MCF 10A (cell line): ENCODE measurements at places on chromosomes 4 and X.
A peak's percentile ranks its signal among the peaks of the same experiment; 100 is the strongest.

DNA sequence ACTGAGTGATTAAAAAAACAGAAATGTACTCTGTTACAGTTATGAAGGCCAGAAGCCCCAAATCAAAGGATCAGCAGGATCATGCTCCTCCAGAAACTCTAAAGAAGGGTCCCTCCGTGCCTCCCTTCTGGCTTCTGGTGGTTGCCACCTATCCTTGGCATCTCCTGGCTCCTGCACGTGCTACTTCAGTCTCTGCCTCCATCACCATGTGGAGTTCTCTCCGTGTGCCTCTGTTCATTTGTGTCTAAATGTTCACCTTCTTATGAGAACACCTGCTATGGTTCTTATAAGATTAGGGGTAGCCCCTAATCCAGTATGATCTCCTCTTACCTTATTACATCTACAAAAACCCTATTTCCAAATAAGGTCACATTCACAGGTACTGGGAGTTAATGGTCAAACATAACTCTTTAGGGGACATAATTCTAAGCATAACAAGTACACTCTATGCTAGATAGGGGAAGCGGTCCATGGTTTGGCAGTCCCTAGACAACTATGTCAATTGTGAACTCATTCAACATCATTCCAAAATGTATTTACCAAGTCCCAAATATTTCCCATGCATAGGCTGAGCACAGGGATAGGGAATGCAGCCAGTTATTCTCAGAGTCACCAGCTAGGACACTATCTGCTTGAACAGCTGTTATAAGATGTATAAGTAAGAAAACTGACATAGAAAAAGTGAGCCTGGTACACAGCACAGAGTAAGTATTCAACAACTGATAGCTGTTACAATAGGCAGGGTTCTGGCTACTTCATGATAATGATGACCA, 295.5 kb upstream of the BOD1L1 start:
- no peaks in the 10 kb centered on the region for H3K36me3 ChIP-seq
- H3K4me3 ChIP-seq = no peak overlapping the region
- H3K4me1 ChIP-seq = peaks cover 38% of the 10 kb centered on the region
- no peaks in the 10 kb centered on the region for H3K27me3 ChIP-seq
- H3K27ac ChIP-seq = no peak overlapping the region

GRCh38 chr4:8182858-8183725, 16.0 kb upstream of the SH3TC1 start:
- no peaks in the 10 kb centered on the region for H3K36me3 ChIP-seq
- H3K4me3 ChIP-seq = peak overlapping the region; percentile 13
- H3K4me1 ChIP-seq = peaks cover 27% of the 10 kb centered on the region
- H3K27ac ChIP-seq = peak overlapping the region; percentile 90

GRCh38 chrX:119226446-119226845, 9.6 kb upstream of the PGRMC1 start:
- H3K4me3 ChIP-seq = no peak overlapping the region
- H3K4me1 ChIP-seq = peaks cover 10% of the 10 kb centered on the region
- DNase-seq = no peak
- H3K27ac ChIP-seq = no peak overlapping the region
- no peaks in the 10 kb centered on the region for H3K36me3 ChIP-seq

DNA sequence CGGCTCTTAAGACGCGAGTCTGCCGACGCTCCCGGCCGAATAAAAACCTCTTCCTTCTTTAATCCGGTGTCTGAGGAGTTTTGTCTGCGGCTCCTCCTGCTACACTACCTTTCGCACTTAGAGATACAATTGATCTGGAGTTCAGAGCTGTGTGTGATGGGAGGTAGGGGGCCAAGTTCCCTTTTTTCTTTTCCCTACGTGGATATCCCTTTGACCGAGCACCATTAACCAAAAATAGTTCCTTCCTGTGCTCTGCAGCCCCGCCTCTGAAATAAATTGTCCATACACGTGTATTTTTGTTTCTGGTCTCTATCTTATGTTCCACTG, 555 bp upstream of the PGM2 start:
- DNase-seq = no peak
- peaks cover 9% of the 10 kb centered on the region for H3K36me3 ChIP-seq
- peak overlapping the region; percentile 88 for H3K4me3 ChIP-seq

DNA sequence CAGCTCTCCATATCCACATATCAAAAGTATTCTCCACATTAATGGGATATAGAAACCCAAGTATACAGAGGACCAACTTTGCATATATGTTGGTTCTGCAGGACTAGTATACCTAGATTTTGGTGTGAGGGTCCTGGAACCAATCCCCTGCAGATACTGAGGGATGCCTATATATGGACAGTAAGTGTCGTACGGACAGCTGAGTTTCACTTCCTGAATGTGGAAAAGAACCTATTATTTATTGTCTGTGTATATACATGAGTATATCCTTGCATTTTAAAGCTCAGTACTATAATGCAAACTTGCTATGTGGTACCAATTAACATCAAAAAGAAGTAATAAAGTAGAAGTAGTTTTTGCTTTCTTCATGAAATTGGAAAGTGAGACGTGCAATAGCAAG, 101.9 kb downstream of the FBXW7 start:
- H3K27me3 ChIP-seq = no peaks in the 10 kb centered on the region
- no peaks in the 10 kb centered on the region for H3K36me3 ChIP-seq
- H3K4me3 ChIP-seq = no peak overlapping the region
- H3K27ac ChIP-seq = no peak overlapping the region

GRCh38 chr4:6104541-6105130, 86.4 kb upstream of the C4orf50 start:
- H3K4me1 ChIP-seq = no peaks in the 10 kb centered on the region
- no peak overlapping the region for H3K4me3 ChIP-seq
- no peak overlapping the region for H3K27ac ChIP-seq
- H3K36me3 ChIP-seq = no peaks in the 10 kb centered on the region
- DNase-seq = no peak

- peaks cover 5% of the 10 kb centered on the region for H3K4me1 ChIP-seq
- H3K27me3 ChIP-seq = no peaks in the 10 kb centered on the region
- H3K4me3 ChIP-seq = no peak overlapping the region
- H3K36me3 ChIP-seq = no peaks in the 10 kb centered on the region
- no peak overlapping the region for H3K27ac ChIP-seq
Observed at GRCh38 chr4:96776920-96777527, 937.1 kb downstream of the PDHA2 start.

GRCh38 chrX:19785647-19786046, 101.8 kb downstream of the SH3KBP1 start:
- H3K27ac ChIP-seq = no peak overlapping the region
- H3K27me3 ChIP-seq = peaks cover 64% of the 10 kb centered on the region
- DNase-seq = no peak
- H3K36me3 ChIP-seq = no peaks in the 10 kb centered on the region
- no peaks in the 10 kb centered on the region for H3K4me1 ChIP-seq

DNA sequence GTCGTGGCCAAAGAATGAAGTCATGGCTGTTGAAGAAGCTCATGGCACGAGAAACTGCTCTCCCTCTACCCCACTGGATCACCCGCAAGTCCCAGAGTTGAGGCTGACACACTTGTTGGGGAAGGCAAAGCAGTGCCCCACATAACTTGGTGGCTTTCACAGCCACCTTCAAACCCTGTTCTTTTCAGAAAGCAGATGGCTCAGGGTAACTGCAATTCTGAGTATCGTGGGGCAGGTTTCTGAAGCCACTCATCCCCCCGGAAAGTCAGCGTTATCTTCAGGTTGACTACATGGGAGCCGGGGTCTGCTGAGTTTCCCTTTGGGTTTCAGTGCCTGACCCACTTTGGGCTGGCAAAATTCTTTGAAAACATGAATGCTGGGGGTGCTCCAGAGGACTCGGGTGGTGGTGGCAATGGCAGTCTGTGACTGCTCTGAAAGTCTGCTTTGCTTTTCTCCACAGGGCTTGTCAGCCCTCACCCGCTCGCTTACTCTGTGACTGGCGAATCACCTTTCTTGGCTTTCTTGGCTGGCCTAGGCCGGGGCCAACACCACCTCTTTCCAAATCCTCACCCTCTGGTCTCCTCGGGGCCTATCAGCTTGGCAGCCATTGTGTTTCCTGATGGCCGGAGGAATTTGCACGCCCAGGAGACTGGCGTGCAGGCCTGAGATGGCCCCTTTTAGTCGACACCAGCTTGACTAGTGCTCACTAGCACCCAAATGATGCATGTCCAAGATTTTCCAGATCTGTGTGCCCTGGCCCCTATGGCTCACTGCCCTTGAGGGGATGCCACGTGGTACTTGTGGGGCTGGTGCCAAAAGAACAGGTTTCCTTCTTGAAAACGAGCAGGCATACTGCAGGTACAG, 7.3 kb downstream of the PPP1R3F start:
- no peaks in the 10 kb centered on the region for H3K27me3 ChIP-seq
- H3K36me3 ChIP-seq = no peaks in the 10 kb centered on the region
- peak overlapping the region; percentile 73 for H3K27ac ChIP-seq
- no peaks in the 10 kb centered on the region for H3K4me1 ChIP-seq
- DNase-seq = no peak

- no peak overlapping the region for H3K4me3 ChIP-seq
- peaks cover 5% of the 10 kb centered on the region for H3K36me3 ChIP-seq
- H3K4me1 ChIP-seq = no peaks in the 10 kb centered on the region
- H3K27me3 ChIP-seq = no peaks in the 10 kb centered on the region
Observed at GRCh38 chr4:43380093-43380492, 487.6 kb downstream of the GRXCR1 start.

DNA sequence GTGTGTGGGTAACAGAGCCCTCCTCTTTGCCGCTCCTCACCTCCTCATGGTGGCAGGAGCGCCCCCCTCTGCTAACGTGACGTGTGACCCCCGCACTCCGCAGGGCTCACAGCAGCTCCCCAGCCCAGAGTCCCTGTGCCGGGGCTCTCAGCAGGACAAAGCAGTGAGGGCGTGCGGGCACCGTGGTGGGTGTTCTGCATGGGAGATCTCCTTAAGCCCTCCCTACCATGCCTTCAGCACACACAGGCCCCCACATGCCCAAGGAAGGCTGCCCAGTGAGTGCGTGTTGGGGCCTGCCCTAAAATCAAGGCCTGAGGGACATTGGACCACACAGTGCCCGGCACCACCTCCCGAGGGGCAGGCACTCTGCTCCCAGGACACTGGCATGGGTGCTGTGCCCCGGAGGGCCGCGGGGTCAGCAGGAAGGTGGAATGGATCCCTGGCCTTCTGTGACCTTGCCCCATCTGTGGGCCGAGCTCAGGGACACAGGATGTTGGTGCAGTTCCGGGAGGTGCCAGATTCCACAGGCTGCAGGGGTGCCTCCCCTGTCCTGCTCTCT, 10.1 kb downstream of the PSAPL1 start:
- DNase-seq = peak; percentile 14
- no peaks in the 10 kb centered on the region for H3K27me3 ChIP-seq
- no peak overlapping the region for H3K27ac ChIP-seq
- no peak overlapping the region for H3K4me3 ChIP-seq

GRCh38 chr4:90080116-90080515, 47.1 kb upstream of the CCSER1 start:
- no peaks in the 10 kb centered on the region for H3K36me3 ChIP-seq
- H3K4me3 ChIP-seq = no peak overlapping the region
- no peak overlapping the region for H3K27ac ChIP-seq
- no peak for DNase-seq

DNA sequence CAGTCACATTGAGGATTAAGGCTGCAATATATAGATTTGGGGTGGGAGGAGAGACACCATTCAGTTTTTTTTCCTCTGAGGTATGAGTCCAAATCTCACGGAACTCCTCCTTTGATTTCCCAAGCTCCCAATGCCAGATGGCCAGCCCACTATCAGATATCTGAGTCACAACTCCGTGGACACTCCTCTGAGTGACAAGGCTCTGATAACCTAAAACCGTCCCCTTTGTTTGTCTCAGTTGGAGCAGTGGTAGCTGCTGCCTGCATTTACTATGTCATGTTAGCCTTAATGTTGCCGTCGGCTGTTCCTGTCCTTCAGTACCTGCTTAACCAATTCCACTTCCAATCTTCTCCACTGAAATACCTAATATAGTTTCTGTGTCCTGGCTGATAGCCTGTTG, 107.3 kb downstream of the DTHD1 start:
- H3K4me3 ChIP-seq = no peak overlapping the region
- H3K27ac ChIP-seq = no peak overlapping the region
- peaks cover 29% of the 10 kb centered on the region for H3K4me1 ChIP-seq
- H3K27me3 ChIP-seq = no peaks in the 10 kb centered on the region
- no peaks in the 10 kb centered on the region for H3K36me3 ChIP-seq
- DNase-seq = no peak

GRCh38 chr4:169272265-169272886, 1.6 kb upstream of the SH3RF1 start:
- peaks cover 15% of the 10 kb centered on the region for H3K4me1 ChIP-seq
- DNase-seq = no peak
- peak overlapping the region; percentile 59 for H3K4me3 ChIP-seq

GRCh38 chrX:153029875-153030274, 26.4 kb upstream of the PNMA3 start:
- no peaks in the 10 kb centered on the region for H3K36me3 ChIP-seq
- no peaks in the 10 kb centered on the region for H3K27me3 ChIP-seq
- no peak overlapping the region for H3K27ac ChIP-seq

DNA sequence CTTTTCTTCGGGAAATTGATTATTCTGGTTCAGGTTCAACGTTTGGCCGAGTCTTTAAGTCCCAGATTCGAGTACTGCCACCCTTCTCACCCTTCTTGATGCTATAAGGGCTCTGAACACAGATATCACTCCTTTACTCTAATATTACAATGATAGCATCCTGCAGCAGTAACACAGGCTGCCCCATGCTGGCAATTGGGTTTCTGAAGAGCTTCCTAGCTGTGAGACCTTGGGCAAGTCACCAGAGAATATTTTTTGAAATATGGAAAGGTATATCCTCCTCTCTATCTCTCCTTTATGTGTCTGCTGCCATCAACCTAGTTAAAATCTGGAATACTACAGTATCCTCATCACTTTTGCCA, 297 bp upstream of the MTMR8 start:
- no peaks in the 10 kb centered on the region for H3K4me1 ChIP-seq
- H3K36me3 ChIP-seq = no peaks in the 10 kb centered on the region
- no peak overlapping the region for H3K27ac ChIP-seq
- H3K27me3 ChIP-seq = no peaks in the 10 kb centered on the region
- no peak for DNase-seq
- no peak overlapping the region for H3K4me3 ChIP-seq

GRCh38 chrX:36534900-36535299, 473.3 kb upstream of the FAM47C start:
- H3K4me3 ChIP-seq = no peak overlapping the region
- DNase-seq = no peak
- H3K36me3 ChIP-seq = no peaks in the 10 kb centered on the region
- no peaks in the 10 kb centered on the region for H3K27me3 ChIP-seq
- peaks cover 7% of the 10 kb centered on the region for H3K4me1 ChIP-seq
- no peak overlapping the region for H3K27ac ChIP-seq

GRCh38 chrX:40394302-40394701, 186.5 kb upstream of the ATP6AP2 start:
- H3K4me3 ChIP-seq = no peak overlapping the region
- peaks cover 40% of the 10 kb centered on the region for H3K27me3 ChIP-seq
- H3K36me3 ChIP-seq = no peaks in the 10 kb centered on the region
- H3K4me1 ChIP-seq = no peaks in the 10 kb centered on the region
- no peak overlapping the region for H3K27ac ChIP-seq

- peaks cover 32% of the 10 kb centered on the region for H3K27me3 ChIP-seq
- H3K36me3 ChIP-seq = no peaks in the 10 kb centered on the region
- H3K4me1 ChIP-seq = no peaks in the 10 kb centered on the region
- no peak for DNase-seq
- H3K27ac ChIP-seq = no peak overlapping the region
Observed at GRCh38 chrX:94752434-94753169, 1078.6 kb downstream of the FAM133A start.
